ENCODE measurements at places on chromosomes 5 and 9.
A peak's percentile ranks its signal among the peaks of the same experiment; 100 is the strongest.

DNA sequence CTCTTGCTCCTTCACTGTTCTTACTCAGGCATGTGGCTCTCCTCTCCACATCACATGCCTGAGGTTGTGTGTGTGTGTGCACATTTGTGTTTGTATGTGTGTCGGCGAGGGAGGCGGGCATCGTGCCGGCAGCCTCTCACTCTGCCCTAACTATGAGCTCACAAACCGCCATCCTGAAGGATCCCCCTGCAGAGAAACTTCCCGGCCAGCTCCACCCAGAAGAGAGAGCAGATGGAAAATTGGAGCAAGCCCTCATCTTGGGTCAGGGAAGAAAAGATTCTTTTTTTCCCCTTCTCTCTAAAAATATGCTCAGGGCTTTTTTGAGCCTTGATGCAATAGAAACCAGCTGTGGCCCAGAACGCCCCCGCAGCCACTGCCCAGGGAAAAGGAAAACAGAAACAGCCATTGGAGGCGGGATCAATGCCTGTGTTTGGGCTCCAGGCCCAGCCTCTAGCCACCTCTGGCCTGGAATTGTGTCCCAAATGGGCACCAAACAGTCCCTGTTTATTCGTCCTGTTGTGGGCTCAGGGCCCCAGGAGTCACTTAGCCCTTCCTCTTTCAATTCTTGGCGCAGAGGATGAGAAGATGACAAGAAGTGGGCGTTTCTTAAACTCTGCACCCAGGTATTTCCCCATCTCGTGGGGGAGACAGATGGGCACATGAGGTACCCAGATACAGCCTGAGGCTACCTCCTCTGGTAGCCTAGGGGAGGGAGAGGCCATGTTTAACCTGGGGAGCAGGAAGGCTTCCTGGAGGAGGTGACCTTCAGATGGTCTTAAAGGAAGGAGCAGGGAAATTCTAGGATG, 151.5 kb downstream of the RGS3 start:
- no peak for DNase-seq

DNA sequence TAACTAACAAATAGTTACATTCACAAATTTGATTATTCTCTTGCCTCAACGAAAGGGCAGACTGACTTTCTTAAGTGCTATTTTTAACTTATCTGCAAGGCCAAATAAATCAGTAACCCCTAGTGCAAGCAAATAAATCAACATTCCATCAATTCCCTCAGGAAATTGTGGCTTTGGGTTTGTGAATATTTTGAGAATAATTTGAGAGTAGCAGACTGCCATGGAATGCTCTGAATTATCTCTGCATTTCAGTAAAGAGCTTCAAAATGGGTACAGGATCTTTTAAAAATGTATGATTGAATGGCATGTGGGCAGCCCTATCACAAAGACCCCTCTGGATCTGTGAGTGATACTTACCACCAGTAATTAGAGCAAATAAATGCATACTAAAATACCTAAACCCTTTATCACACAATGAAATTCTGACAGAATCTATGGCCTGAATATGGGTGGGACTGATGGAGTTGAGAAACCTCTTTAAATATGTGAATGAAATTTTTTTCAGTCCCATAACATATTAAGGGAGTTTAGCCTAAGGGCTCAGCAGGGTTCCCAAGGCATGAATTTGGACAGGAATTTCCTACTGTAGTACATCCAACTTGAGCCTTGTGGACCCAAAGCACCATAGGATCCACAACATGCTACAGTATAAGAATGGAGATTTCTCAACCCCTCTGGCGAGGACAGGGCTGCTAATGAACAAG, 92.5 kb upstream of the ITGA2 start:
- DNase-seq = no peak

- peak; percentile 37 for DNase-seq
These were observed 157.2 kb upstream of the PITX1 start for GRCh38 chr5:135191084-135191826.

- no peak for DNase-seq
These were observed 427.0 kb downstream of the SEMA5A start for GRCh38 chr5:9118852-9119251.

DNA sequence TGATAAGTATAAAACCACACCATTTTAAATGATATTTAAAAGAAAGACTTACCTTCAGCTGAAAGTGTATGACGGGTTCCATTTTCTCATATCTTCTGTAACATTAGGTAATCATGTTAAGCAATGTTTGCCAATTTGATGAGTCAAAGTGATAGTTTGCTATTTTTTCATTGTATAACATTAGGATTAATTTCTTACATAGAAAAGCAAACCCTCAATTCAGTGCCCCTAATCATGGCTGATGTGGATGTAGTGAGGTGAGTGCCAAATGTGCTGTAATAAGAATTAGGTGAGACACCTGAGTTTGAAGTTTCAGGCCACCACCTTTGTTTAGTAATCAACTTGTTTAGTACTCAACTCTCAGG, 68.0 kb downstream of the UNC13B start:
- no peak for DNase-seq

- no peak for DNase-seq
These were observed 165.0 kb downstream of the FGF1 start for GRCh38 chr5:142520885-142521284.

DNA sequence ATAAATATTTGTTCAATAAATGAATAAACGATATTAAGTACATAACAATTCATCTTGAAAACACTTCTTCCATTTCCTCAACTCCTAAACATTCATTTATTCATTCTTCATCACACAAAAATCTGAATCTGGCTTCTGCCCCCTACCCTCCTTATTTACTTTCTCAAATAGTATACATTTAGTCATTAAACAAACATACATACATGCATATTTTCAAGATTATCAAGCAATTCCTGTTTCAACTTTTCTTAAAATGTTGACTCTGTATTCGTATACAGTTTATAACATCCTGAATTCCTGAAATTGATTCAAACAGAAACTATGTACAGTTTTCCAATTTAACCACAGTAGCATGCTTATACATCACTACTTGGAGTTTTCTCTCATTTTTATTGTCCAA, 129.0 kb downstream of the MUSK start:
- no peak for DNase-seq

DNA sequence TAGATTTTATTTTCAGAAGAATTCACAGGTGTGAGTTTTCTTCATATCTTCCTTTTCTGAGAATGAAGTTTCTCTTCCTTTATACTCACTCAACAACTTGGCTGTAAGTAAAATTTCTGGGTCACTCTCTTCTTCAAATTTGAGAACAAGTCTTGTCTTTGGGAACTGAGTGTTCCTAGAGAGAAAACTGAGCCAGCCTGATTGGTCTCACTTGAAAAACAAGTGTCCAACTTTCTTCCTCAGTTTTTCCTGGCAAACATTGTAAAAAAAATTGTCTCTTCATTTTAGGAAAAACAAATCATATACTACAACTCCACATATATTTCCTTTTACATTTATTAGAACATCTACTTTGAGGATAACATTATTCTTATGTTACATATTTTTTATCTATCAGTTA, 156.1 kb upstream of the GHR start:
- DNase-seq = no peak

DNA sequence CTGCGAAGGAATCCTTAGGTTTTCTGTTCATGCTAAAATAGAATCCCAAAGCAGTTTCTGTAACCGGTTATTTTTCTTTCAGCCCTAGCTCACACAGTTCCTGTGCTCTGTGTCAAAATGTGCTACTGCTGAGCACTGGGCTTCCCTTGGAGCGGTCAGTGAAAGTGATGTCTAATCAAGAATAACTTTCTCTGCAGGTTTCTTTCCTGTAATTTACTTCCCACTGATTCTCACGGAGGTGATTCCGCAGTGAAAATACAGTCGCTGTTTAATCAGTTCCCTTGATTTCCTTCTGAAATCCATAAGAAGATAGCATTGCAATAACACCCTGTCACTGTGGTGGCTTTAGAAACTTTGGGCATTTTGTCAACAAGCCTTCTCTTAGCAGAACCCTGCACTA, 112.0 kb upstream of the ISL1 start:
- DNase-seq = no peak

DNA sequence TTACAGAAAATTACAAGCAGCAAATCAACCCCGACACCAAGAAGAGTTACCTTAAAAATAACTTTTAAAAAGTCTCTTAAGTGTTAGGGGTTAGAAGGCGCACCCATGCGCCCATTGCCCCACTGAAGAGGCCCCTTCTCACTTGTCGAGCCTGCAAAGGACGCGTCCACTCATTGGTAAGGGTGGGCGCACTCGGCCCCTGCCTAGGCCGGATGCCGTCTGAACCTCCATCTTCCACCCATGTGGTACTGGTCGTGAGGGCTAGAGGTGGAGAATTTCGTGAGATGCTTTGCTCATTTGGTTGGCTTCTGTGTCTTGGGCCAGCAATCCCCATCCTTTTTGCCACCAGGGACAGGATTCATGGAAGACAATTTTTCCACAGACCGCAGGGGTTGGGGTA, 27.5 kb upstream of the LRRC14B start:
- no peak for DNase-seq

DNA sequence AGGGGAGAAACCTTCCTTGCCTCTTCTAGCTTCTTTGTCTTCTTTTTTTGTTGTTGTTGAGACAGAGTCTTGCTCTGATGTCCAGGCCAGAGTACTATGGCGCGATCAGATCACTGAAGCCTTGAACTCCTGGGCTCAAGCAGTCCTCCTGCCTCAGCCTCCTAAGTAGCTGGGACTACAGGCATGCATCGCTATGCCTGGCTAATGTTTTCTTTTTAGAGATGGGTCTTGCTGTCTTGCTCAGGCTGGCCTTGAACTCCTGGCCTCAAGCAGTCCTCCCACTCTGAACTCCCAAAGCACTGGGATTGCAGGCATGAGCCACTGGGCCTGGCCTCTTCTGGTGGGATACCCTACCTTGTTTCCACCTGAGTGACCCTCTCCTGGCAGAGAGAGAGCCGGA, 3.4 kb upstream of the PAXX start:
- DNase-seq = no peak

DNA sequence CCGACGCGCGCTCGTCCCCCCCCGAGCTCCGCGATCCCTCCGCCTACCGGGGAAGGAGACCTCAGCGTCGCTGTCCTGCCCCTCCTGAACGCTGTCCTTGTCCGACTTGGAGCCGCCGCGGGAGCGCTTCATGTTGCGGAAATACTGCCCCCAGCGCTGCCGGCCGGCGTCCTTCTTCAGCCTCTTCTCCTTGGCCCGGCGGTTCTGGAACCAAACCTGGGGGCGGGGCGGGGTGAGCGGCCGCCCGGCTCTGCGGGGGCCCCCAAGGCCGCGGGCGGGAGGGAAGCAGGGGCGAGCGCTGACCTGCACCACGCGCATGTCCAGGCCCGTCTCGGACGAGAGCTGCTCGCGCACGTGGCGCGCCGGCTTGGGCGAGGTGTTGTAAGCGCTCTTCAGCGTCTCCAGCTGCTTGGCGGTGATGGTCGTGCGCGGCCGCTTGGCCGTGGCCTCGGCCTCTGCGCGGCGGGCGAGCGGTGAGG, 6.3 kb downstream of the LHX3 start:
- DNase-seq = no peak

- no peak for DNase-seq
These were observed 584.4 kb upstream of the ACO1 start for GRCh38 chr9:31799953-31800609.

- DNase-seq = no peak
These were observed 118.2 kb downstream of the SNCAIP start for GRCh38 chr5:122430319-122430586.

GRCh38 chr9:112115970-112116753, 58.9 kb downstream of the SUSD1 start:
- DNase-seq = no peak

GRCh38 chr5:69326365-69326764, 6.2 kb downstream of the CCDC125 start:
- DNase-seq = no peak

DNA sequence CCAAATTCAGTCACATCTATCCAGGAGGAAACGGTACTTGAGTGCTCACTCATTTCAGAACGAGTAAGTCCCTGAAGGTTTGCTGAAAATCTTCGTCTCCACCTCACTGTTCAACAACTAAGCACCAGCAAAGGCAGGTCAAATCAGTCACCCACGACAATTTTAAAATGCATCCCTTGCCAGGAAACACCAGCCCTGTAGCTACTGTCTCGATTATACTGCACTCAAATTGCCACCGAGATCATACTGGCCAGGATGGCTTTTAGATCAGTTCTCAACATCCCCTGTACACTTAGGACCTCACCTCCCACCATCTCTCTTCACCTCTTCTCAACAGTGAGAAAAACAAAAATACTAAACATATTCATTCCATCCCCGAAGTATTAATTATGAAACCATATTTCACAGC, 298.6 kb downstream of the AGTPBP1 start:
- no peak for DNase-seq

- DNase-seq = no peak
These were observed 42.9 kb upstream of the AFAP1L1 start for GRCh38 chr5:149228618-149229297.

All from activated T-helper 1 cell treated with anti-CD3 and anti-CD28 coated beads, Interleukin-2, amount 50 U/mL, for 16 hours (primary cell).